ENCODE measurements at places on chromosomes 12 and 14.
A peak's percentile ranks its signal among the peaks of the same experiment; 100 is the strongest.

DNA sequence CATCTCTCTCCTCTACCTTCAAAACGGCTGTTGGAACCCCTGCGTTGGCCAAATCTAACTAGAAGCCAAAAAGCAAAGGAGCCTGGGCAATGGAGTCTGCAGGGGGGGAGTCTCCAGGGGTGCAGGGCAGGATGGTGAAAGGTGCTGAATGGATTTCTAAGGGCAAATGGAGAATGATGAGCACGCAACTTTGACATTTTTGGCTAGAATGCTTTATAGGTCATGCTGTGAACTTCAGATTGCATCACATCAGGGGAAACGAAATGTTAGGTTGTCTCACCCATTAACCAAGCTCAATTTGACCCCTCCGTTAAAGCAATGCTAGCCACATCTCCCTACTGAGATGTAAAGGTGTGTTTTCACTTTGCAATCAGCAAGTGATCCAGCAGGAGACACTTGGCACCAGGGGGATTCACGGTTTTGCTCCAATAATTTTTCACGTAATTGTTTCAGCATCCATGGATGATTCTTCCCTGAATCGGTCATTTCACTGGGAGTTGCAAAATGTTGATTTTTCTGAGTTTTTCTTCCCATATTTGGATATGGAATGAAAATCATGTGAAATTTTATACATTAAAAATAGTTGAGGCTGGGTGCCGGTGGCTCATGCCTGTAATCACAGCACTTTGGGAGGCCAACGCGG lies 78.0 kb upstream of the MDM1 start:
- no peak for DNase-seq

GRCh38 chr12:94458877-94459727 lies 565 bp downstream of the CEP83 start:
- peak; percentile 34 for DNase-seq

DNA sequence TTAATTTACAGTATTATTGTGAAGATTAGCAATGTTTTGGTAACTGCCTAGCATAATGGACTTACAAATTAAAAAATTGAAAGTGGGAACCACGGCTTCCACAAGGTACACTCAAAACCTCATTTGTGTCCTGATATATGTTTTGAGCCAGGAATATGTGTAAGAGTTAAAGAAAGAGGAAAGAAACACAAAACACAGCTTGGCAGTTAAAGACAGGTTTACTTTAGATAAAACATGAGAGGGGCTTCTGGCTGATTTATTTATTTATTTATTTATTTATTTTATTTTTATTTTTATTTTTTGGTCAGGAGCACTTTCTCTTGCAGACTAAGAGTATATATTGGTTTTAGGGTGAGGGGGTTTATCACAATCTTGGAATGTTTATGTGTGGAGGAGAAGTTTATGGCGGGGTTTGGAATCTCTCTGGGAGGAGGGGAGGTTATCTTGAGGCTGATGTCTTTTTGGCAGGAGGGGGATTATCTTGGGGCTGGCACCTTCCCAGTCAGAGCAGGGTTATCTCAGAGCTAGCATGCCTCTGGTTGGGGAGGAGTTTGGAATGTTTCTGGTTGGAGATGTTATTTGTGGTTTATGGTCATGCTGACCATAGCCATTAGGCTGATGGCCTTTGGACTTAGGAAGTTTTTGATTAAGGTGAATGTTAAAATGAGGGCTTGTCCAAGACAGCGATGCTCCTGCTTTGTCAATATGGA lies 436.7 kb downstream of the DAD1 start:
- DNase-seq: no peak

- DNase-seq: no peak
Observed at GRCh38 chr12:62158461-62159360, 101.5 kb upstream of the USP15 start.

GRCh38 chr14:94764573-94764972 lies 5.3 kb downstream of the GSC start:
- DNase-seq: no peak

Data from stimulated activated CD8-positive, alpha-beta memory T cell treated with anti-CD3 and anti-CD28 coated beads, Interleukin-7, amount 100 ng/mL, for 48 hours (primary cell).